ENCODE measurements at places on chromosomes 3 and 15.

DNA sequence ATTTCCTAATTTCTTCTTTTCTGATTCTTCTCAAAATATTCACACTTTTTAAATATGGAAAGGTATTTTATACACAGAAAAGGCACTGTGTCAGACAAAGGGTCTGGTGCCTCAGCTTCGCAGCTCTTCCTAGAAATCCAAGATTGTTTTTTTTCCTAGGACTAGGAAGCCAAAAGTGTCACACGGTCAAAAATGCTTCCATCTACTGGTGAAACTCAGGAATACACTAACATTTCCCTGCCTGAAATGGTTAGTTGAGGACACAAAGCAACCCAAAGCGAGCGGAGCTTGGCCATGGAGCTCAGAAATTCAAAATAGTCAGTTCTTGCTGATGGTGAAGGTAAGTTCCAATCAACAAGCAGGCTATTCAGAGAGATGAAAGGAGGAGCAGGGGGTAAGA, 426.5 kb upstream of the RASGRP1 start:
- DNase-seq, result no peak

DNA sequence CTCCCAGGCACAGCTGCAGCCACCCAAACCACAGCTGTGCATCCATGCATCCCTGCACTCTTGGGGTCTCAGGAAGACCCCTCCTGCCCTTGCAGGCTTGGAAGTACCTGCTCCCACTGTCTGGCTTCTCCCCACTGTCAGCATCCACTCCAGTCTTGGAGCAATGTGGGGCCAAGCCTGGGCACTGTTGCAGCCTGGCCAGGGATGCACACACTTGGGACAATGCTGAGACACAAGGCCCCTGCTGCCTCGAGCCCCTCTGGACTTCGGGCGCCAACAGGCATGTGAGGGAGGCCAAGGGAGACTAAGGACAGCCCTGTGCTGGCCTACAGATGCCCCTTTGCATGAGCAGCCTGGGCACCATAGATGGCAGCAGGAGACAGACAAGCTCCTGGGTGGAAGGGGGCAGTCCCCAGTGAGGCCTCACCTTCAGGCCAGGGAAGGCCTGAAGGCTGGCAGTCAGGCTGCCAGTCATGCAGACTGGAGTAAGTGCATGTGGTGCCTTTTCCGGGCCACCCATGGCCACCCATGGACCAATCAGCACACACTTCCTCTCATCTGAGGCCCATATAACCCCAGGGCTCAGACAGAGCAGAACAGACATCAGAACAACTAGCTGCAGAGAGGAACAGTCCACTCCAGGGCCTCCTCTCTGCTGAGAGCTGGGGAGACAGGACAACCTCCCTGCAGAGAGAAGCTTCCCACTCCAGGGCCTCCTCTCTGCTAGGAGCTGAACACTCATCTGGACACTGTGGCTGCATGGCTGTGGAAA, 219.0 kb downstream of the VGLL3 start:
- DNase-seq, result no peak

GRCh38 chr3:45139372-45140140, 6.6 kb downstream of the CDCP1 start:
- DNase-seq, result no peak

DNA sequence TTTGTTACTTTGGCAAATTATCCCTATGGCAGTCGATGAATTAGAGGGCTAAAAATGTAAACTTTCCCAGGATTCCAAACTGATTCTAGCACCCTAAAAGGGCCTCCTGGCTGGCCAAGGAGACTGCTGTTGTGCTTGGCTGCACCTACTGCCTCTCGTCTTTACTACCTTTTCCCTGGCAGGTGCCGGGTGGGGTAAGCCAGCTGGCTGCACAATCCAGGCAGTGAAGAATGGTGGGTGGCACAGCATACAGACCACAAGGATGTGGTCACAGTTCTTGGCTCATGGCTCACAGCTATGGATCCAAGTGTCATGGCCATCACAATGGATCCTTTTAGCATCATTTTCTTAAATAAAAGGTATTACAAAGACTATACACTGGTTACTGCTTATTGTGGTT, 20.7 kb upstream of the SLC25A26 start:
- no peak for DNase-seq

DNA sequence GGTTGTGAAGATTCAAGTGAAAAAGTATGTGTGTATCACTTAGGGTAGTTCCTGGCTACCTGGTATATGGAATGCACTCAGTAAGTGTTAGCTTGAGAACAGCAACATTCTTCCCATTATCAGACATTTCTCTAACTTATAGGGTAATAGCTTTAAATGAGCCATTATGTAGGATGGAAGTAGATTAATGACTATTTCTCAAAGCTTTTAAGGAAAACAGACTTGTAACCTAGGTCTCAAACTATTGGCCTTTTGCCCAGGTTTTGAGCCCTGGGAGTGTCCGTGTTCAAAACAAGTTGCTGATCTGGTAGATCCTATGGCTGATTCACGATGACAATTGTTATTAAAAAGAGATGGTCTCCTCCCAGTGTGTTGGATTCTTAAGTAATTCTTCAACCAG, 129.1 kb upstream of the UMPS start:
- DNase-seq, result no peak

GRCh38 chr3:151155409-151156128, 47.4 kb downstream of the GPR171 start:
- no peak for DNase-seq

DNA sequence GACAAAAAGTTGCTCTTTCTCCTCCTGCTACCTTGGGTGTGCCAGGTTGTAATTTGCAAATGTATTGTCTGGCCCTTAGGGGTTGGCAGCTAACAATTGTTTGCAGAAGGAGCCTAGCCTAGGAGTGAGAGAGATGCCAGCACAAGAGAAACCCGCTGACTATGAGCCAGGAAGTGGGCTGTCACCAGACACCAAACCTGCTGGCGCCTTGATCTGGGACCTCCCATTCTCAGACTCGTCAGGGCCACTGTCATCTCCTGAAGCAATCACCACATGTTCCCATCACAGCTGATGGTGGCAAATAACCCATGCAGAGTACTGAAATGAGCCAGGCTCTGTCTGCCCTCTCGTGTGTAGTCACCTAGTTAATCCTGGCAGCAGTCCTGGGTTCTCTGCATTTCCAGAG, 406.4 kb upstream of the NPAP1 start:
- no peak for DNase-seq

DNA sequence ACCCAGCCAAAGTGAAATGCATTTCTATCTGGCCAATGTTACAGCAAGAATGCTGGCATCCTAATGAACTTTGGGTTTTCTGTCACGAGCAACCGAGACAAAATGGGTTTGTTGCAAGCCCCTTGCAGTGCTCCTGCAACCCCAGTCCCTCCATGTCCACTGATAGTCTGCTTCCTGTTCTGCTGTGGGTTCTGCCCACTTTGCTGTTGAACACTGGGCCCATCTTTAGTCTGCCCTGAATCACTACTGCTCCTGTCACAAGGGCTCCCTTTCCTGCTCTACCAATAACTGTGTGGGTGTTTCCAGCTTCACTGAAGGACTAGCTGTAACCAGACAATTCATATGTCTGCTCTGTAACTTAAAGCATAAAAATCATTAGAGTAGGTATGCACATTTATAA, 12.7 kb upstream of the OXSR1 start:
- DNase-seq, result no peak

- no peak for DNase-seq
Measured at GRCh38 chr3:45330510-45331295, 57.7 kb upstream of the LARS2 start.

- no peak for DNase-seq
Measured at GRCh38 chr3:194994551-194994981, 276.4 kb downstream of the XXYLT1 start.

- no peak for DNase-seq
Measured at GRCh38 chr3:51908026-51908425, 4.9 kb upstream of the IQCF1 start.

DNA sequence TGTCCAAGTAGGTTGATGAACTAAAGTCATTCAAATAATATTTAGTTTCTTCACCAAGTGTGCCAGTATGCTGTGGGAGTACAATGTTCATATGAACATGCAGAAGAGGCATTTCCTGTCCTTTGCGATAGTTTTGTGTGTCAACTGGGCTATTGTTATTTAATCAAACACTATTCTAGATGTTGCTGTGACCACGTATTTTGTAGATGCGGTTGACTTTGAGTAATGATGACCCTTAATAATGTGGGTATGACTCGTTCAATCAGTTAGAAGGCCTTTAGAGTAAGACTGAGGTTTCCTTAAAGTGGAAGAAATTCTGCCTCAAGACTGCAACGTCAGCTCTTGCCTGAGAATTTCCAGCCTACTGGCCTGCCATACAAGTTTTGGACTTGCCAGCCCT, 470.7 kb upstream of the CBLB start:
- DNase-seq, result no peak

DNA sequence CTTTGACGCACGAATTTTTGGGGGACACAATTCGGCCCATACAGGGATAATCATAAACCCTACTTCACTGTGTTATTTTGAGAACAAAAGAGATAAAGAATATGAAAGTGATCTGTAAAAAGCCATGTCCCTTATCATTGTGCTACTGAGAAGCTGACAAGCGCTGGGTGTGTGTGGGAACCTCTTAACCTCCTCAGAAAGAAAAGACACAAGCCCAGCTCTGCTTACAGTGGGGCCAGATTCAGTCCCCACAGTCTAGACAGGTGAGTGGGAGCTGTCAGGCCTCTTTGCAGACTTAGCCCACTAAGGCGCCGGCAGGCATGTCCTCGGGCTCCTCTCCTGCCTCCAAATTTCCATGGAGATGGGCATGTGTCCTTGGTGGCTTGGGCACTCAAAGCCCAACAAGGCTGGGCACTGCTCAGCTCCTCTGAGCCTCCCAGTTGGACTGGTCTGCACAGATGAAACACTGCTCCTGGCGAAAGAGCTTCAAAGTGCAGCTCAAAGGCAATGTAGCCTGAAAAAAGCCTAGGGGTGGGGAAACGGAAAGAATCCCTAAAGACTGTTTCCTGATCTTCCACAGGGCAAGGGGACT, 64.4 kb upstream of the ETV5 start:
- DNase-seq, result no peak

- no peak for DNase-seq
Measured at GRCh38 chr3:190697901-190698300, 164.6 kb downstream of the GMNC start.

DNA sequence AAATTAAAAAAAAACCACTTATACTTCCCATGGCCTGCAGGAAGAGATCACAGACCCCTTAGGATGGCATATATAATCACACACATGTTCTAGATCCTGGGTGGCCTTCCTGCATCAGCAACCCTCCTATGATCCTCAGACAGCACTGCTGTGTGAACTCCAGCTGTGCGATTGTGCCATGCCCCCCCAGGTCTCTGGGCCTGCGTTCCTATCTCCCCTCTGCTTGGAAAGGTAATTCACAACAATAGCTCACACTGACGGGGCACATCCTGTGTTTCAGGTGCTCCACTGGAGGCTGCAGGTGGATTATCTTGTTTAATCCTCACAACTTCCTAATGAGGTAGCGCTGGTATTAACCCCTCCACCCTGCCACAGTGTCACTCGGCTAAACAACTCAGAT, 71.2 kb upstream of the GLCE start:
- DNase-seq, result no peak

- DNase-seq, result no peak
Measured at GRCh38 chr3:71309886-71310285, 273.6 kb downstream of the FOXP1 start.

GRCh38 chr3:57151021-57151449, 14.1 kb downstream of the IL17RD start:
- DNase-seq, result no peak

DNA sequence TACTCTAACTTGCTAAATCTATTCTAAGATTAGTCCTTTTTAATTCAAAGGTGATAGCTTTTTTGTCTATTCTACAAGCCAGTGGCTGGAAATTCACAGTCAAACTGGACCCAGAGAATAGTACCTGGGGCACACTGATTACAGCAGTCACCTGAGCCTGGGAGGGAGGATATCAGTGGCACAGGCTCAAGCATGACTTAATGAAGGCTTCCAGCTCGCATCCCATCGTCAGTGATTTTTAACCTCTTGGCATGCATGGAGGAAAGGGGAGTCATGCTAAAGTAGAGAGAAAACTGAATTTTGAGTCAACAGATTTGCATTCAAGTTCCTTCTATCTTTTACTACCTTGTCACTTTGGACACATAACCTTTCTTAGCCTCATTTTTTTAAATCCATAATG, 24.8 kb downstream of the GOLIM4 start:
- no peak for DNase-seq

DNA sequence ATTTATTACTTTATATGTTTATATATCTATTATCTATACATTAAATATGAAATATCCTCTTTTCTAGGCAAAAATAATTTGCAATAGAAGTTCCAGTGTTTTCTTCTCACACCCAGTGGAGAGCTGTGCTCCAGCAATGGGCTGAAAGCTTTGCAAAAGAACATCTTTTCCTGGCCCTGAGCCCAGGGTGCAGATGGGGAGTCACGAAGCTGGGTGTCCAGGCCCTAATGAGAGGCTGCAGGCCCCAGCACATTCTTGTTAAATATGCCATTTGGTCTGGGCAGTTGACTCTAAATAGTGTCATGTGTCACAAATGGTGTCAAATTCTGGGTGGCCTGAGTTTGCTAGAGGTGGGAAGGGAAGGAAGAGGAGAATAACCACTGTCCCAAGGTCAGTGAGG, 5.7 kb downstream of the NTRK3 start:
- no peak for DNase-seq

DNA sequence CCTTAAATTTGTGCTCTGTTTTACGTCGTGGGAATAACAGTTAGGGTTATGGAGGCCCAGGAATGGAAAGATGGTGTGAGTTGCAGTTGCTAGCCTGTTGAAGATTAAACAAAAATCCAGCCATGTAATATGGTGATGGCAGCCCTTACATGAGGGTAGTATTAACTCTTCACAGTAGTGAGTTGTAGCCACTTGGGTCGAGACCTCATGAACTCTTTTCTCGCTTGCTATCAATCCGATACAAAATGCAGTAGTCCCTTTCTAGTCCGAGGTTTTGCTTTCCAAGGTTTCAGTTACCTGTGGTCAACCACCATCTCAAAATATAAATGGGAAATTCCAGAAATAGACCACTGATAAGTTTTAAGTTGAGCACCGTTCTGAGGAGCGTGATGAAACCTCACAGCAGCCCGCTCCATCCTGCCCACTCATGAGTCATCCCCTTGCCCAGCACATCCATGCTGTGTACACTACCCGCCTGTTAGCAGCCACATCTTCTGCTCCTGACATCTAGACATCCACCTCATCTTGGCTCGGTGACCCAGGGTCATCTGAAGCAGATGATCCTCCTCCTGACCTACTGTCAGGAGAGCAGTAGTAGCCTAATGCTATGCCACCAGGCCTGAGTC, 177.9 kb downstream of the CDIN1 start:
- no peak for DNase-seq

Measured in NCI-H187 (cell line).